ENCODE measurements at places on chromosomes 5 and 9.

DNA sequence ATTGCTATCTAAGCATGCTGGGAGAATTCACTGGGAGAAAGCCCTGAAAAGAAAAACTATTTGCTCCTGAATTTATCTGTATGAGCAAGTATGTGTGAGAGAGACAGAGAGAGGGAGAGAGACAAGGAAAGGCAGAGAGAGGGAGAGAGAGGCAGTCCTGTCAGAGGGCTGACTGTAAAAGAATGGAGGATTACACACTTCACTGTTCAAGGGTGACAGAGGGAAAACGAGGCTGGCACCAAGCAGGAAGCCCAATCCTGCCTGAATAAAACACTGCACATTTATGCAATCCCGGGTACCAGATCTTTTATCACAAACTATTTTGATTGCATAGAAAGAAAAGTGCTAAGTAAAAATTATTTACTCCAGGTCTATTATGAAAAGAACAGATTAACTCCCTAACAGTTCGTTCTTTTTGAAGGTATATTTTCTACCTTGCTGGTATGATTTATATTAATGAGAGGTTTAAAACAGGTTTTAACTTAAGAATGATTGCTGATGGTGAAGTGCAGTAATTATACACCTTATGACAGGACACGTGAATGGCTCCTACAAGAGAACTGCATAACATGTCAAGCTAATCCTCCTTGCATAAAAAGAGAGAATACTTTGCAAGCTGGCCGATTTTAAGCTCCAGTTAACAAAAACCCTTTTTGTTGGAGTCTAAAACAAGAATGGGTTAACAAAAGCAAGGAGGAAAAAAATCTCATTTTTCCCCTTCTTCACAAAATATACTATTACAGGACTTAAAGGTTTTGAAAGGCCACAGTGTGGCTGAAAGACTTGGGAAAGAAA lies 82.5 kb downstream of the NFIB start:
- no peaks in the 10 kb centered on the region for H3K4me1 ChIP-seq
- H3K27me3 ChIP-seq = no peaks in the 10 kb centered on the region
- H3K36me3 ChIP-seq = no peaks in the 10 kb centered on the region
- DNase-seq = no peak

GRCh38 chr5:2110934-2111462 lies 228.3 kb upstream of the IRX4 start:
- no peaks in the 10 kb centered on the region for H3K27me3 ChIP-seq
- no peak overlapping the region for H3K27ac ChIP-seq
- no peak for DNase-seq
- H3K4me1 ChIP-seq = no peaks in the 10 kb centered on the region

- no peak overlapping the region for H3K27ac ChIP-seq
- DNase-seq = peak; percentile 9
- H3K4me1 ChIP-seq = no peaks in the 10 kb centered on the region
- H3K27me3 ChIP-seq = no peaks in the 10 kb centered on the region
- H3K4me3 ChIP-seq = no peak overlapping the region
- no peaks in the 10 kb centered on the region for H3K36me3 ChIP-seq
Measured at GRCh38 chr5:53126521-53126920, 17.0 kb upstream of the MOCS2 start.

- no peak overlapping the region for H3K4me3 ChIP-seq
- no peak overlapping the region for H3K27ac ChIP-seq
- H3K27me3 ChIP-seq = no peaks in the 10 kb centered on the region
- peak; percentile 25 for DNase-seq
Measured at GRCh38 chr5:92977846-92978540, 603.0 kb downstream of the NR2F1-AS1 start.

DNA sequence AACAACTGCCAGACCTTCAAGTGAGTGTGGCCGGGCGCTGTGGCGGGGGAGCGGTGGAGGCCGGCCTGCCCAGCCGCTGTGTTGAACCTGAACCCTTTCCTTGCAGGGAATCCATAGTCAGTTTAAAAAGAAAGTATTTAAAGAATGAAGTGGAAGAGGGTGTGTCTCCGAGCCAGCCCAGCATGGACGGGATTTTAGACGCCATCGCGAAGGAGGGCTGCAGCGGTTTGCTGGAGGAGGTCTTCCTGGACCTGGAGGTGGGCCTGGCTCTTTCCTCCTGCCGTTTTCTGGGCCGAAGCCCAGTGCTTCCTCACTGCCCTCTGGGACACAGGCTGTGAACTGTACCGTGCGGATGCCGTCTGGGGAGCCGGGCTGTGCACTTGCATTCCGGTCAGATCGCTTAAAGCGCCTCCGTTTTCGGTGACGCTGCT lies 19.1 kb downstream of the EXOC3 start:
- no peak for DNase-seq
- no peak overlapping the region for H3K4me3 ChIP-seq
- H3K27ac ChIP-seq = no peak overlapping the region
- no peaks in the 10 kb centered on the region for H3K27me3 ChIP-seq
- no peaks in the 10 kb centered on the region for H3K4me1 ChIP-seq

DNA sequence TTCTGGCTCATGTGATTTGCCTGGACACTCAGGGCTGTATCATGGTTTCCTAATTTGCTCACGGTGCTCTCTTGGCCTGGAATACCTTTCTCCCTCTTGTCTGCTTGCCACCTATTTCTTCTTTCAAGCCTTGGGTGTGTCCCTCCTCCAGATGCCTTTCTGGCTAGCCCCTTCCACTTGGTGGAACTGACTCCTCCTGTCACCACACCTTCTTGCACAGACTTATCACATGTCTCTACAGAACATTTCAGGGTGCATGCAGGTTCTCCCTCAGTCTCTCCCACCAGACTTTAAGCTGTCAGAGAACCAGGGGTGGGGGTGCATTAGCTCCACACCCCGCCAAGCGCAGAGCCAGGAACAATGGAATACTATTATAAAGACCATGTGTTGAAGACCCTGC lies 1.9 kb downstream of the TBC1D2 start:
- no peaks in the 10 kb centered on the region for H3K27me3 ChIP-seq
- no peak for DNase-seq
- H3K4me1 ChIP-seq = peaks cover 16% of the 10 kb centered on the region
- H3K27ac ChIP-seq = no peak overlapping the region
- H3K36me3 ChIP-seq = no peaks in the 10 kb centered on the region

DNA sequence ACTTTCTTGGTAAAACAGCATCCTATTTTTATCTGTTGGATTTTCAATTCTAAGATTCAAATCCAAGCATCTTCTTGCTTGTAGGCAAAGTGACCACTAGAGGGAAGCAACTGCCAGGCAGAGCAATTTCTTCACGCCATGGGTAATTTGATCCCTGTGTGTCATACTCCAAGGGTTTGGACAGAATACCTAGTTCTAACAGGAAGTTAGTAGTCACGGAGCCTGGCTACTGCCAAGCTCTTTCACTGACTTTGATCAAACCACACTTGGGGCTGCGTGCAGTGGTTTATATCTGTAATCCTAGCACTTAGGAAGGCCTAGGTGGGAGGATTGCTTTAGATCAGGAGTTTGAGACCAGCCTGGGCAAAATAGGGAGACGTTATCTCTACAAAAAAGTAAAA lies 473.6 kb upstream of the TNC start:
- peaks cover 44% of the 10 kb centered on the region for H3K4me1 ChIP-seq
- H3K36me3 ChIP-seq = no peaks in the 10 kb centered on the region
- H3K27me3 ChIP-seq = no peaks in the 10 kb centered on the region
- peak overlapping the region; percentile 99 for H3K27ac ChIP-seq

Measured in A673 (cell line).